Retinal pigment epithelial cell (primary cell): ENCODE measurements at places on chromosomes 16 and 17.

DNA sequence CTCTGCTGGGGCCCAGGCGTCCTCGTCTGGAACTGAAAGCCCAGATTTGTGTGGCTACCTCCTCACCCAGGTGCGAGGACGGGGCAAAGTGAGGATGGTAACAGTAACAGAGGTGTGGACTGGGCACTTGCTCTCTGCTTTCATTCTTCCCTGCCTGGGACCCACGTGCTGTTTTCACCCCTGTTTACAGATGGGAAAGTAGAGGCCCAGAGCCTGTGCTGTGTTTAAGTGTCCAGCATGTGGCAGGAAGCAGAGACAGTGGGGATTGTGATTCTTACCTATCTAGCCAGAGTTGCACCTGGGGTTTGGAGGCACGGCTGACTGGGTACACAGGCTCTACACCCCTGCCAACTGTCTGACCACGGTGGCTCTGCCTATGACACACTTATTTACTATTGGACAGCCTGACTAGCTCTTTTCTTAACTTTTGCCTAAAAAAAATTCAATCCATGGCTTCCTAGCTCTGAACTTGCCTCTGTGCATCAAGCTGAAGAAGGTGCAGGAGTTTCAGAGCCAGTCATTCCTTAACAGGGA lies 155.4 kb downstream of the CLEC16A start:
- DNase-seq, result no peak

DNA sequence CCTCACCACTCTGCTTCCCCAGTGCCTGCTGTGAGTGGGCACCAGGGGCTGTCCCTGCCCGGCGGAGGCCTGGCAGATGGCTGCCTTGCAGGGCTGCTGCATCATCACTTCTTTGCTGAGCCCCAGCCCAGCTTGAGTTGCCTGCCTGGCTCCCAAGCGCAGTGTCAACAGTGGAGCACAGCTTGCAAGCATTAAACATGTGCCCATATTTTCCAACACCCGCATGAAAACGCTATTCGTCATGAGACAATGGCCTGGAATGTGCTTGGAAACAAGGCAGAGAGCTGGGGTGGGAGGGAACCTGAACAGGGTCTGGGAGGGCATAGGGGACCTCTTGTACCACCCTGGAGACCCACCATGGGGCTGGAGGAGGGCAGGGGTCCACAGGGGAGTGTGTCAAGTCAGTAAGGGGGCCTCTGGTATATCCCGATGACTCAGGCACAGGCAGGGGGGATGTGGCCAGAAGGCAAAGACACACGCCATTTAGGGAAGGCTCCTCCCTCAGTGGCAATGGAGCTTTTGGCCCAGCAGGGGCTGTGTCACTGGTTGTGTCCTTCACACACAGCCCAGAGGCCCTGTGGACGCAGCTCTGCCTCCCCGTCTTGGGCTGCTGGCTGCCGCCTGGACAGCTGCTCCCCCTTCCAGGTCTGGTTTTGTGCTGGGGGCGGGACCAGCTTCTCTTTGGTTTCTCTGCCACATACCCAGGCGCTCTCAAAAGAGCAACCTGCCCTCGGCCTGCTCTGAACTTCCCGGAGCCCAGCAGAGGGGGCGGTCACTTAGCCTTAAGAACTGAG lies 17.4 kb upstream of the MTSS2 start:
- peak; percentile 80 for DNase-seq

DNA sequence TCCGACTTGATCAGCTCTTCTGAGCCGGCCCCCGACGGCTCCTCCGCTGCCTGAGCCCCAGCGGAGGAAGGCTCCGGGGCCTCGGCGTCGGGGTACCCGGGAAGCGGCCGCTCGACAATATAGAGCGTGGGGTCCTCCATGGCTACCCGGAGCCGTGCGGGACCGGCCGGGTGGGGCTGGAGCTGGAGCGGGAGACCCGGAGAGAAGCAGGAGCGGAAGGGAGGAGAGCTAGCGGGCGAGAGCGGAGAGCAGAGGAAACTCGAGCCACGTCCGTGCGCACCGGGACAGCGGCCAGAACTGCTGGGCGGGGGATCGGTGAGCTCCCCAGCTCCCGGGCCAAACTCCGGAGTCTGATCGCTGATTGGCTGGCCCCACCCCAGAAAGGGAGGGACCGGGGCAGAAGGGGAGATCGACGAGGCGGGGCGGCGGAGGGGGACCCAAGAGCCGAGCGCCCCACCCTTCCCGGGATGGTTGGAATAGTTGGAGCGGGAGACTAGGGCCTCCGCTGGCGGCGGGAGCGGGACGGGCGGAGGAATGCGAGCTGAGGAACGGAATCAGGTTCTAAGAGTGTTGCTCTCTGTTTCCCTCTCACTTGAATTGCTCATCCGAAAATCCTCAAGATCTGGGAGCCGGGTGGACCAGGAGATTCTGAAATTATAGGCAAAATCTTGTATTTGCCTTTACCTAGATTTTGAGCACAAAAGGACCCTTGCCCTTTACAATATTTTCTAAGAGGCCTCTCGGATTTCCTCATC lies at the start of gene CAVIN1:
TSS of gene CAVIN1 (minus strand) at position 299 of the 755 bp plus-strand sequence. CDS start at position 140, 159 bp downstream.
- peak; percentile 82 for DNase-seq

- DNase-seq, result no peak
These were observed 22.5 kb upstream of the NKD1 start for GRCh38 chr16:50525716-50526115.

DNA sequence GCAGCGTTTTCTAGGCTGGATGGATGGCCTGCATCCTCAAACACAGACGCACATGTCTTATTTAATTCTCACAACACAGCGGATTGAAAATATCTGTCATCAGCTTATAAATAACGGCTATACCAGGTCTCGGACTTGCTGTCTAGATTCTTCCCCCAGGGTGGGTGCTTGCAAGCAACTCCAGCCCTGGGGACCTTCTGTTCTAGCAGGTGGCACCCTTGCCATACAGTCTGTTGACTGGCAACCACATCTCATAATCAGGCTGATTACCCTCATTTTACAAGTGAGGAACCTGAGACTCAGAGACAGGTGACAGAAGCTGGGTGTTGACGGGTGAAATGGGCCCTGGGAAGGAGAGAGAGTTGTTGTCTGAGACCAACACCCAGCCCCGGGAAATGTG lies 16.2 kb upstream of the SEZ6 start:
- no peak for DNase-seq

DNA sequence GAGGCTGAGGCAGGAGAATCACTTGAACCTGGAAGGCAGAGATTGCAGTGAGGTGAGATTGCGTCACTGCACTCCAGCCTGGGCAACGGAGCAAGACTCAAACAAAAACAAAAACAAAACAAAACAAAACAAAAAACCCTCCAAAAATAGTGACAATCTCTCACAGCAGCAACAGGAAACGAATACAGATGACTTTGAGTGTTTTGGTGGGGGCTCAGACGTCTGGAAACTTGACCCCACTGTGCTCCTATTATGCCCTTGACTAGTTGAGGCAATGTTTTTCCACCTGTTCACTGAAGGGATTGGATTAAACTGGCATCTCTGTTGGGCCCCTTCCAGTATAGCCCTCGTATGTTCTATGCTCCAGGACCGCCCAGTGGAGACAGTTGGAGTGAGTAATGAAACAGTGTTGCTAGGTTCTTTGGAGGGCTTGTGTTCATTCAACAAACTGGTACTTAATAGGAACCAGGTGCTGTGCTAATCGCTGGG lies 167.0 kb downstream of the UTP18 start:
- DNase-seq, result no peak

- DNase-seq, result no peak
These were observed at the start of gene CCR7 for GRCh38 chr17:40564883-40565768. TSS of gene CCR7 (minus strand) at chr17:40565472. CDS start at chr17:40565409, 63 bp downstream.

- peak; percentile 70 for DNase-seq
These were observed 25.5 kb downstream of the SERPINF1 start for GRCh38 chr17:1787301-1787902.

DNA sequence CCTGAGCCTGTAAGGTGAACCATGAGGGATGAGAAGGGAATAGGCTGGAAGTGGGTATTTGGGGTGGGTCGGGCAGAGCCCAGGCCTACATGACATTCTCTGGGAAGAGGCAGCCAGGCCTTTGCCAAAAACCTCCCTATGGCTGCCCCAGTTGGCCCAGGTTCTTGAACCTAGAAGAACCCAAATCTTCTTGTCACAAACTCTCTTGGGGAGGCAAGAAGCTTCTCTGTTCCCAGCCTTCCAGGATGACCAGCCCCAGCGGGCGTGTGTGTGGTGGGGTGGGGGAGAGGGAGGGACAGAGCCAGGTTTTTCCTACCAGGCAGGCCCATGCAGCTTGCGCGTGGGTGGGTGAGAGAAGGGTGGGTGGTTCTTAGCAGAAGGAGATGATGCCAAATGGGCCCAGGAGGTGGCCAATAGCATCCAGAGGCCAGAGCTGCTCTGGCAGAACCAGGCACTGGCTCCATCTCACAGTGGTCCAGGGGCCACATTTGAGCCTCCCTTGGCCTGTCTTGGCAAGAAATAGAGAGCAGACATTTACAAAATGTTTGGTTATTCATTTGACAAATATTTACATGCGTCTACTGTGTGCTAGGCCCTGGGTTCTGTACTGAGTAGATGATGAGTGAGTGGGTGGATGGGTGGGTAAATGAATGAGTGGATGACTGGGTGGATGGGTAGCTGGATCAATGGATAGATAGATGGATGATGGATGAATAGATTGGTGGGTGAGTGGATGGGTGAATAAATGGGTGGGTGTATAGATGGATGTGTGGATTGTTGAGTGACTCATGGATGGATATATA lies 44.3 kb upstream of the PLCG2 start:
- DNase-seq, result no peak

DNA sequence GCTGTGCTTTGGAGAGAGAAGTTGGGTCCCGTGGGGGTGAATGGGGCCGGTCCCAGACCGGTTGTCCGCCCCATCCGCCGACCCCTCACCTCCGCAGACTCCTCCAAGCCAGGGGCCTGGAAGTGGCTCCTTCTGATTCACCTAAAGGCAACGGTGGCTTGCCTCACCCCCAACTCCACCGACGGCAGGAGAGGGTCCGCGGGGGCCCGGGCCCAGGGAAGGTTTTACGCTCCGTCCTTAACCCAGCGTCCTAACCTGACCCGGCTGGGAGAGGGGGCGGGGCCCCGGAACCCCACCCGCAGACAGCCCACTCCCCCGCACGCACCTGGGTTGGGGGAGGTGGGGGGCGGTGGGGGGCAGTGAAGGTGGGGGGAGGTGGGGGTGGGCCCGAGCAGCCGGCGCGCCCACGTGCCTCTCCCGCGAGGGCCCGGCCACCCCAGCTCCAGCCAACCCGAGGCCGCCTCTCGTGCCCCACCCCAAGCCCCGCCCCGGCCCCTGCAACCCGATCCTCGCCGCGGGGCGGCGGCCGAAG lies 12.7 kb upstream of the CD300A start:
- DNase-seq, result no peak

GRCh38 chr17:79721993-79722671 lies 8.6 kb upstream of the ENPP7 start:
- DNase-seq, result no peak

- DNase-seq, result no peak
These were observed 33.0 kb upstream of the SEC14L1 start for GRCh38 chr17:77107506-77108433.

DNA sequence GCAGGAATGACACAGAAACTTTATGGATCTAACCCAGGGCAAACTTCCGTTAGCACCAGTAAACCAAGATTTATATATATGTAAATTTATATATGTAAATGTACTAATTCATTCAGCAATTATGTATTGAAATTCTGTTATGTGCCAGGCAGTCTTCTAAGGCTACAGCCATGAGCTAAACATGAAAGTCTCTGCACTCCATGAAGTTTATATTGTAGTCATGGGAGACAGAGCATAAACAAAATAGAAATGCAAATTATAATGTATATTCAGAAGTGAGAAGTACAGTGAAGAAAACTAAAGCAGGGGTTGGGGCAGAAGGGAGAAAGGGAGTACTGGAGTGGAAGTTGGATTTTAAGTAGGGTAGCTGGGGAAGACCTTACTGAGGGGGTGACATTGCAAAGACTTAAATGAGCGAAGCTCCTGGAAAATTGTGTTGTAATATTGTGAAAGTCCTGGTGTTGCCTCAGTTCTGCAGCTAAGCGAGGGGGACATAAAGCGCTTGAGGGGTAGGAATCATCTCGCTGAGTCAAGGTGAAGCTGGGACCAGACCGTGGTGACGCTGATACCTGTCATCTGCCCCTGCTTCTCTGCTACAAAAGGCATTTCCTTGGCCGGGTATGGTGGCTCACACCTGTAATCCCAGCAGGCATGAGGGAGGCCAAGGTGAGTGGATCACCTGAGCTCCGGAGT lies 64.8 kb downstream of the YPEL2 start:
- DNase-seq, result no peak

GRCh38 chr17:74544991-74545842 lies 698 bp downstream of the CD300C start:
- DNase-seq, result no peak

GRCh38 chr17:45410144-45411091 lies 22.3 kb downstream of the ARHGAP27 start:
- DNase-seq, result no peak

DNA sequence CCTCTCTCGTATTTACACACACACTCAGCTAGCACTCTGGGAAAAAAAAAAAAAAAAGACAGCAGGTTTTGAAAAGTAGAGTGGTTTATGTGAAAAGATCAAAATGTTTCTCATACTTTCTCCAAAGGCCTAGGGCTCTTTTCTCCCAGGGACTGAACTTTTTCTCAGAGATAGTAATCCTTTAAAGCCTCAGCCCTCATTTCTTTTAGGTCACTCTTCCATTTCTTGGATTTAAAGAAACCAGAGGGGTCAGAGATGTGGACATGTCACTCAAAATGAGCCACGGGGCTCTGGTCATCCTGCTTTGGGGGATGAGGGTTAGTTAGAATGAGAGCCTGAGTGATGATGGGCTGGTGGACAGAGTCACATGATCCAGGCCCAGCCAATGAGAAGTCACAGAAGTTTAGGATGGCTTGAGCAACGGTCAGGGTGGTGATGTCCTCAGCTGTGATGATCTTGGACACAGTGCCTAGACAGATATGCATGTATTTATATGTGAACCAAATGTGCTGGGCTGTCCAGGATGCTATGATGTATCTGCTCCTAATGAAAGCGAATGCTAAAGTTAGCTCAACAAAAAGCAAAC lies 33.7 kb upstream of the AXIN2 start:
- DNase-seq, result no peak

GRCh38 chr16:22660441-22661160 lies 149.9 kb downstream of the NPIPB5 start:
- no peak for DNase-seq

- DNase-seq, result no peak
These were observed 19.8 kb upstream of the CMIP start for GRCh38 chr16:81424771-81425170.

GRCh38 chr17:1726626-1727257 lies 2.2 kb downstream of the WDR81 start:
- no peak for DNase-seq
